Stimulated activated CD4-positive, alpha-beta T cell treated with anti-CD3 and anti-CD28 coated beads, Interleukin-1b, Interleukin-23, amount 100 ng/mL, for 48 hours (primary cell): ENCODE measurements at places on chromosomes 6 and 20.

DNA sequence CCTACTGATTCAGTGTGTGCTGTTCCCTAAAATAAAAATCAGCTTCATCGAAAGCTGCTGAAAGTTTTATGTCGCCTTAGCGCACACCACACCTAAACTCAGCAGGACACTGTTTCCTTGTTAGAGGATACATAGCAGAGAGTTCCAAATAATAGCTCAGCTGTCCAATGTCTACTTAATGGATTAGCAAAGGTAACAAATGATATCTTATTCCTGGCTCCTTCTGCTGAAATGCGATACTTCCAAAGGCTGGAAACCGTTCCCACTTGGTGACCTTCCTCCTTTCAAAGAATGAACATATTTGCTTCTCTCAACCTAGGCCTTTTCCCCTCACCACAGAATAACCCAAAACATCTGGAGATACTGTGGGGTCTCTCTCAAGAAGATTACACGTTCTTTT is 189.5 kb upstream of the GMDS start:
- DNase-seq: no peak

- DNase-seq: no peak
These were observed 86.4 kb downstream of the EDN3 start for GRCh38 chr20:59386809-59387208.

DNA sequence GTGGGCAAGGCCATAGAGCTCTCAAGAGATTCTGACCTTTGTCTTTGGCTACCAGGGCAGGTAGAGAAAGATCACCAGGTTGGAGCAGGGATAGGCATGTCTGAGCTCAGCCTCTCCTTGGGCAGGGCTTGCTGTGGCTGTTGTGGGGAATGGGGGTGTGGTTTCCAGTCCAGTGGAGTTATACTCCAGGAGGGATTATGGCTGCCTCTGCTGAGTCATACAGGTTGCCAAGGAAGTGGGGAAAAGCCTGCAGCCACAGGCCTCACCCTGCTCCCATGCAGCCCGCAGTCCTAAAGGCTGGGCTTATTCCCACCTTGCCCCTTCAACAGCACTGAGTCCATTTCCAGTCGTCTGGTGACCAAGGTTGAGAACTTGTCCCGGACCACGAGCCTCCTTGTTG is 21.9 kb downstream of the MEP1A start:
- no peak for DNase-seq

DNA sequence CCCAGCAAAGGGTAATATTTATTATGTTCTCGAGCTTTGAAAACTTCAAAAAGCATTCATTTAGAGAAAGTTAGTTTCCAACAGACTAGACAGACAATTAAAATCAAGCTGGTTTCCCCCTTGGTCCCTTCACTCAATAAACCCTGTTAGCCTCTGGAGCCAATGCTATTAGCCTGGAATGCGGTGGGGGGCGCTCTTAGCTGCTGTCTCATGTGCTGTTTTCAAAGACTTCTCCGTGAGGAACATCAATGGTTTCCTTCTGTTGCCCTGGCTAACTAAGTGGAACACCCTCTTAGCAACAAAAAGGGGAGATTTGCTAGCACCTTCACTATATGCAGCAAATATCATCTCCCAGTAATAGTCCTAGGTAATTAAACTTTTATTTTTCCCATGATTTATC is 86.4 kb downstream of the LY86 start:
- DNase-seq: no peak

DNA sequence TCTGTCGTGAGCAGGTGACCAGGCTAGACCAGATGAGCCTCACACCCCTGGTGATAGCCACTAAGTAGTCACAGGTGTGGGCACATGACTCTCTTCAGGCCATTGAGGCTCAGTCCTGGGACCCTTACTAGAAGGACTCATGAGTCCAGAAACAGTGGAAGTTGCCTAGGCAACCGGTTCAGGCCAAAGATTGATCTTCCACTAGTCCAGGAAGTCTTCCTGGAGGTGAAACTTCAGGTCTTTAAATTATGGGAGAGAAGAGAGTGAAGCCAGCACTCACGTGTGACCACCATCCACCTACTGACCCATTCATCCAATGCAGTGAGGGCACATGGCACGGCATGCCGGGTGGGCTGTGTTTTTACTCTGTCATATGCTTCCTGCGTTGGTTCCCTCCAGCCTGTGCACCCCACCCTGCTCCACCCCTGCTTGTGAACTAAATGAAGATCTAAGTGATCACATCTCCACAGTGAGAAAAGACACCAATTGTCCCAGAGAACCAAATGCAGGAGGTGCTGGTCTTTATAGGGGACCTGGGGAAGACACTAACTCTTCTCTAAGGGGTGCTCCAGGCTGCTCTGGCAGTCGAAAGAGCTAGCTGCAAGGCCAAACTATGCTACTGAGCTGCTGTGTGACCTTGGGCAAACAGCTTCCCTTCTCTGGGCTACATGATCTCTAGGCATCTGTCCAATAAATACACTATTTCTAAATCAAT is 12.5 kb upstream of the STX16 start:
- no peak for DNase-seq

DNA sequence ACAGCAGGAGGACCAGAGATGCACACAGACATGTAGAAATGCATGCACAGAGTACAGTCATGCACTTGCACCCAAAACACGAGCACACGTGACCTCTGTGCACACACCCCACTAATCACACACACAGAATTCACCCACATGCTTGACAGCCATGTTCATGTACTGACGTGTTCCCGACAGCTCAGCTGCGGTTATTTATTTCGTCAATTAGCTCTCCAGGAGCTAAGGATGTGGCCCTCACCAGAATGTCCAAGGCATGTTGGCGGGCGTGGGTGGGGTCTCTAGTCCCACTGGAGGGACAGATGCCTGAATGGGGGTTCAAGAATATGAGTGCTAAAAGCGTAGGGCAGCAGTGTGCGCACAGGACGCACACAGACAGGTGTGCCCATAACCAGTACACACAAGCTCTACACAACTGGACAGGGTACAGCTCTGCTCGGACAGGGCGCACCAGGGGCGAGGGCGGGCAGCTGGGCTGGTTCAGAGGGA is 571 bp upstream of the PRPF6 start:
- DNase-seq: peak; percentile 62

DNA sequence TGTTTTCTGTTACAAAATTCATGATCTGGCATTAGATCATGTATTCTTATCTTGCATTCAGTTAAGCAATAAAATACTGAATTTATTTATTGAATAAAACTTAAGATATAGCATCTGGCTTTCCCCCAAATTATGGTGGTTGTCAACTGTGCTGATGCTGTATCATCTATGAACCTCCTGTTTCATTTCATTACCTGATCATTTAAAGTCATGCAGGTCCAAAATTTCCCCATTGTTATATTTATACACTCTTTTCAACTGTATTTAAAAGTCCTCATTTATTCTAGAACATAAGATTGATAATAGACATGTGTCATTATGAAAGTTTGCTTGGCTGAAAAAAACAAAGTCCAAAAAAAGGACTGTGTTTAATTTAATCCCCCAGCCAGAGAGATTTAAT is 627.4 kb upstream of the ADGRB3 start:
- DNase-seq: no peak

DNA sequence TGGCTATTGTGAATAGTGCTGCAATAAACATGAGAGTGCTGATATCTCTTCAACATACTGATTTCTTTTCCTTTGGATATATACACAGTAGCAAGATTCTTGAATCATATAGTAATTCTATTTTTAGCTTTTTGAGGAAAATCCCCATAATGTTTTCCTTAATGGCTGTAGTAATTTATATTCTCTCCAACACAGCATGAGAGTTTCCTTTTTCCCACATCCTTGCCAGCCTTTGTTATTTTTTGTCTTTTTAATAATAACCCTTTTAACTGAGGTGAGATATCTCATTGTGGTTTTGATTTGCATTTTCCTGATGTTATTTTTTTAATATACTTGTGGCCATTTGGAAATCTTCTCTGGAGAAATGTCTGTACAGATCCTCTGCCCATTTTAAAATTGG is 132.6 kb downstream of the PRL start:
- DNase-seq: no peak

DNA sequence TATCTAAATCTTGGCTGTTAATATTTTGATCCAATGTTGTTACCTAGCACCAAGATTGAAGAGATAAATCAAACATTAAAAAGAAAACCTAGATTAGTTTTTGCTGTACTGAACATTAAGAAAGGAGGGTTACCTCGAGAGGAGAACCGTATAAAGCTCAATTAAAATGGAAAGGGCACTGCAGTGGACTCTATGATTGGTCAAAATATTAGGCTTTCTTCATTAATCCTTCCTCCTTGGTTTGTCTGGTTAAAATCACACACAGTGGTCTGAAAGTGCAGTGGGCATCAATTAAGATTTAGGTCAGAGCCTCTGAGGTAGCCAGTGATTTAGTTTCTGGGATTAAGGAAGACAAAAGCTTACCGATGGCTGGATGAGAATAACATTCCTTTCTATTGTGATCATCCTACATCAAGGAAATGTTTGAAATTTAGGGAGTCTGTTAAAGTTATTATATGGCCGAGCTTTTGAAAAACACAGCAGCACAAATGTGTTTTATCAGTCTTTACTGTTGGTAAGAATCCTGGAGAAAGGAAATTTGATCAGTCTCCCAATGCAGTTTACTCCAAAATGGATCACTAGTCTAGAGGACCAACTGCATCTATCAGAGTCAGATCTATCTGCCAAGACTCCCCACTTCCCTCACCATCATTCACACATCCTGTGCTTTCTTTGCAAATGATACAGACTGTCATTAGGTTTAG is 134.6 kb upstream of the NEDD9 start:
- no peak for DNase-seq
